ENCODE measurements at places on chromosomes 7 and 10.
A peak's percentile ranks its signal among the peaks of the same experiment; 100 is the strongest.

- no peak for DNase-seq
Observed at GRCh38 chr7:130420943-130421578, 19.8 kb downstream of the CEP41 start.

- DNase-seq: no peak
Observed at GRCh38 chr10:119319161-119319919, 112.0 kb downstream of the GRK5 start.

DNA sequence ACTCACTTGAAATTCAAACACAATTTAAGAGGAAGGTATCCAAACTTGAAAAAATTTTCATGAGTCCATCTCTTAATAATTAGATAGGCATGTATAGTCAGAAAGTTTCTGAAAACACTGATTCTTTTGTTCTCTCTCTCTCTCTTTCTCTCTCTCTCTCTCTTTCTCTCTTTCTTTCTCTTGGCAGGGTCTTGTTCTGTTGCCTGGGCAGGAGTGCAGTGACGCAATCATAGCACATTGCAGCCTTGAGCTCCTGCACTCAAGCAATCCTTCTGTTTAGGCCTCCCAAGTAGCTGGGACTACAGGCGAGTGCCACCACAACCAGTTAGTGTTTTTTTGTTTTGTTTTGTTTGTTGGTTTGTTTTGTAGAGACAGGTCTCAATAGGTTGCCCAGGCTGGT is 59.3 kb downstream of the PRTFDC1 start:
- no peak for DNase-seq

- DNase-seq: peak; percentile 30
Observed at GRCh38 chr10:90787393-90788198, 70.2 kb downstream of the HTR7 start.

- no peak for DNase-seq
Observed at GRCh38 chr7:129845972-129846327, 106.8 kb downstream of the UBE2H start.

DNA sequence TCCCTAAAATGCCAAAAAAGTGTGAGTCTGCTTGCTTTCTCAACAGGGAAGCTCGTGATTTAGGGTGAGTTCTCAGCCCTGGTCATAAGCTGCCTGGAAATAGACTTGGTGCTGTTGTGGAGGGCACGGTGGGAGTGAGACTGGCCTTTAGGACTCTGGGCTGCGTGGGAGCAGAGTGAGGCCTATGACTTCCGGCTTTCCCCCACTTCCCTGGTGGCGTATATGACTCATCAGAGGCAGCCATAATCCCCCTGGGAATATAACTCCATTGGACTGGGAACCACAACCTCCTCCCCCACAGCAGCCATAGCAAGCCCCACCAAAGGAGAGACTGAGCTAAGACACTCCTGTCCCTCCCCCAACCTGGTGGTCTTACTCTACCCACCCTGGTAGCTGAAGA is 95.0 kb downstream of the PON1 start:
- DNase-seq: no peak

DNA sequence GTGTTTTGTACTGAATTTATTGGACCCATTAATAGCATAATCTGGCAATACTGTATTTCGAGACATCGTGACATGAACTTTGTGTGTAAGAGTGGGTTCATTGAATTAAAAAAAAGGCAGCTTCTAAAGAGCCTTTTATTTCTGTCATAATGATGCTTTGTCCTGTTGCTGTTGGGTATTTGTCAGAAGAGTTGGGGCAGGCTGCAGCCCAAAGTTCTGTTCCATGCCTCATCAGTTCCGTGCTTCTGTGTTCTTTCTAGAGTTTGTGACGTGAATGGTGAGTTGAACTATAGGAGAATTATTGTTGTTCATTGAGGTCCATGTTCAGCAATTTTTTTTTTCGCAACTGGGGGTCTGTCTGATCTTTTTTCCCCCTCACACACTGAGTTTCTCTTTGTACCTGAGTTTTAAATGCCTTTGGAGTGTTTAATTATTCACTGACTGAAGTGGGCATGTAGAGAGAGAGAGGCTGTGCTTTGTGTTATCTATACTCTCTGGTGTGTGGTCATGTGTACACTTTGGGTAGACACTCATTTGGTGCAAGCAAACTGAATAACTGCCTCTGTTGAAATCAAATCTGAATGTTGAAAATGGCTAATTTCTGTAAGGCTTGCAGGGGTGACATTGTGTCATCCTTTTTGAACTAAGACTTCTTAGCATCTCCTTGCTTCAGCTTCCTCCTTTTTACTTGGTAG is 69.8 kb downstream of the ADD3 start:
- DNase-seq: no peak

GRCh38 chr7:95630702-95631458 is 34.6 kb upstream of the PDK4 start:
- DNase-seq: no peak

DNA sequence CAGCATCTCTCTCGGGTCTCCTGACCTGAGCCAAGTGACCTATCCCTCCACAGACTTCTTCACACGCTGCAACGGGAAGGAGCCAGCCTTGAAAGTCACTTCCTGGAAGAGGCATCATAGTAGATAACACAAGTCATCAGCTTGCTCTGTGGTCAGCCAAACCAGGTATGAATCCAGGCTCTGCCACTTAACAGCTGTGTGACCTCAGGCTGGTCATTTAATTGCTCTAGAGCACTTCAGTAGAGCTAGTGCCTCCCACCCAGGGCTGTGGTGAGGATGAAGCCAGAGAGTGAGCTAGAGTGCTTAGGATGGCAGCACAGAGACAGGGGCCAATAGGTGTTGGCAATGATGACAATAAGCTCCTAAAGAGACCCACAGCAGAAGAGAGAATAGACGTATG is 247.7 kb upstream of the ZMIZ1 start:
- DNase-seq: no peak

GRCh38 chr7:127754457-127754856 is 102.5 kb downstream of the SND1 start:
- no peak for DNase-seq

DNA sequence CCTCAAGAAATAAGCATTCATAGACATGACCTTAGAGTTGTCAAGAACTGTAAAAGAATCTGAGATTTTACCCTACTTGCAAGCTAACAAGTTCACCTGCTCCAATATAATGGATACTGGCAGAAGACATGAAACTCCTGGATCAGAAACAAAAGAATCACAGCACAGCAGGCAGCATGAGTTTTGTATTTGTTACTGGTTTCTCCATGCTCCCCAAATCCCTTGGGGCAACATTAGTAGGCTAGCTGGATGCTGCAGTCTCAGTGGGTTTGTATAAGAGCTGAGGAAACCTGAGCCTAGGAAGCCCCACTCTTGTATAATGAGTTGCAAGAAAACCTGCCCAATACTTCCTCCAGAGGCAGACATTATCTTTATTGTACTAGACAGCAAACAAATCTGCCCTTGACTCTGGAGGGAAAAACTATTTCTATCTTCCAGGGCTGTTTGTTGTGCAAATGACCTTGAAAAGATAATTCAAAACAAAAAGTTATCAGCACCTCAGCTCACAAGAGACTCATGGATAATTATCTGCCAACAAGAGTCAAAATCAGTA is 64.8 kb downstream of the ABLIM1 start:
- DNase-seq: no peak

DNA sequence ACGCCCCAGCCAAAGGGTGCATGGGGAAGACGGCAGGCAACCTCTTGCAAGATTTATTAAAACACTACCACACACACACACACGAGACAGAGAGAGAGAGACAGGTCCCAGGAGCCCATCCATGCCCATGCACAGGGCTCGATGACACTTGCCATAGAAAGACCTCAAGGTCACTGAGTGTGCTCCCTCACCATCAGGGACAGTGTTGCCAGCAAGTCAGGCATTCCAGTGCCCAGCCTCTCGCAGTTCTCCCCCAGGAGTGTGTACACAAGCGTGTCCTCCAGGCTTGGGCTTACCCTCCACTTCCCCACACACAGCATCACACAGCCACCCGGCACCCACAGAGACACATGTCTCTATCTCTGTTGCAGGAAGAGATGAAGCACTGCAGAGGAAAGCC is 46.8 kb upstream of the SLF2 start:
- DNase-seq: no peak

DNA sequence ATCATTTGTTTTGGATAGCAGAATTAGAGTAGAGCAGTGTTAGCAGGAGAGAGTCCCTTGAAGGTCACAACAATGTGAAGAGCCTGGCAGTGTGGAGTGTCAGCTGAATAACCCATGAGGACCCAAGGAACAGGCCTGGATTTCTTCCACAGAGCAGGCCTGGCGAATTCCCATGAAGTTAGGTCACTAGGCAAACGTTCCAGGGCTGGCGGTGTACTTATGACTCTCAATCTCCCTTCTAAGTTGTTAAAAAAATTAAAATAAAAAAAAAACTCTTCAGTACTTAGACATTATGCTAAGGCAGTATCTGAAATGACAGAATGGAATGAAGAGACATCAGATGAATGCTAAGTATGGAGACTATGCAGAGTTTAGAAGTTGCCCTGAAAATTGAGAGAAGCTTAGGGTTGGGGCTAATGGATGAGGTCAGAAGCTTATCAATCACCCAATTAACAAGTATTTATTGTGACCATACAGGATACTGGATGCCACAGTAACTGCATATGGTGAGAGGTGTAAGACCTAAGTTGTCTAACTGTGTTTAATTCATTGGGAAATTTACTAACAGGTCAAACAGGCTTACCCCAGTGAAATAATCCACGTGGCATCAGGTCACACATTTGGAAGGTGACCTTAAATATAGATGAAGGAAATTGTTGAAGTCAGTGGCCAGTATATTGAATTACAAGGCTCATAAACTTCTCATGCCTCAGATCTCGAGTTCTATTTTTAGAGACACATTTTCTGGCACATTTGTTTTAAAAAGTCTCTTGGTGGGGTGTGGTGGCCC is 126.2 kb upstream of the NRP1 start:
- DNase-seq: no peak

DNA sequence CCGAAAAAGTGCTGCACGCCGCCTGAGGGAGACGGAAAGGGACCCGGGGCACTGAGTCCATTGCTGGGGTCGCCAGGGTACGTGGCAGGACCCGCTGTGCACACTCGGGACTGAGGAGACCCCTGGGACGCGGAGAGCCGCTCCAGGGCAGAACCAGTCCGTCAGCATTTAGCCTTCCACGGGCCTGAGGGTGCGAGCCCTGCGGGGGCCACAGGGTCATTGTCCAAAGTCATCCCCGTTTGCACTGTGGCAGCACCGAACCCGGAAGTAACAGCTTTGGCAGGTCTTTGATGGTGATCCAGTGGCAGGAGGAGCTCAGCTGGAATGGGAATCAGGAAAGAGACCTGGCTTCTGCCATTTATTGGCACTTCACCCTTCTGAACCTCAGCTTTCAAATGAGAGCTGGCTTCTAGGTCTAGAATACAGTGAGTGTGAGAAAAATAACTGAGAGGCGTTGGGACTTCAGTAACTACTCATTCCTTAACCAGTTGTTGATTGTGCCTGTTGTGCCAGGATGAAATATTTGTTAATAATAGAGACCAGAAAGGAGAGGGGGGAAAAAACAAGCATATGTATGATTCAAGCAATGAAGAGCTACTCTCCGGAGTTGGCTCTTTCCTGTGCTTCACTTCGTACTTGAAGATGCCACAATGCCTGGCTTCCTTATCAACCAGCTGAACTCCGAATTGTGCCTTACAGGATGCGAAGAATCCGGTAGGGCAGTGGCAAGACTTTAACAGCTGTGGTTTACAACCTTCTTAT is 811 bp upstream of the ARHGAP12 start:
- DNase-seq: peak; percentile 9

DNA sequence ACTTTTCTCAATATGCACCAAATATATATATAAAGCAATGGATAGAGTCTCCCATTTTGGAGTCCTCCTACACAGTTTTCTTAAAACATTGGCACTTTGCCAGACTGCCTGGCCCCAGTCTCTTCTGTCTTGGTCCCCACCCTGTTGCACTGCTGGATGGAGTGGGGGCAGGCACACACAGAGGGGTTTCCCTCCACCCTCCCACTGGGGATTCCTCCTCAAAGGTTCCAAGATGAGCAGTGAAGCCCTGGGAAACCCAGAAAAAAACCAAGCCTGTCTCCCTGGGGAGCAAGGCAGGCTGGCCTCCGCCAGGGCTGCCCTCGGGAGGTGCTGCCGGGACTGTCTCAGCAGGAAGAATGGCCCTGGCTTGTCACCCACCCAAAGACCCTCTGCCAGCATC is 68.0 kb downstream of the SH3PXD2A start:
- no peak for DNase-seq

DNA sequence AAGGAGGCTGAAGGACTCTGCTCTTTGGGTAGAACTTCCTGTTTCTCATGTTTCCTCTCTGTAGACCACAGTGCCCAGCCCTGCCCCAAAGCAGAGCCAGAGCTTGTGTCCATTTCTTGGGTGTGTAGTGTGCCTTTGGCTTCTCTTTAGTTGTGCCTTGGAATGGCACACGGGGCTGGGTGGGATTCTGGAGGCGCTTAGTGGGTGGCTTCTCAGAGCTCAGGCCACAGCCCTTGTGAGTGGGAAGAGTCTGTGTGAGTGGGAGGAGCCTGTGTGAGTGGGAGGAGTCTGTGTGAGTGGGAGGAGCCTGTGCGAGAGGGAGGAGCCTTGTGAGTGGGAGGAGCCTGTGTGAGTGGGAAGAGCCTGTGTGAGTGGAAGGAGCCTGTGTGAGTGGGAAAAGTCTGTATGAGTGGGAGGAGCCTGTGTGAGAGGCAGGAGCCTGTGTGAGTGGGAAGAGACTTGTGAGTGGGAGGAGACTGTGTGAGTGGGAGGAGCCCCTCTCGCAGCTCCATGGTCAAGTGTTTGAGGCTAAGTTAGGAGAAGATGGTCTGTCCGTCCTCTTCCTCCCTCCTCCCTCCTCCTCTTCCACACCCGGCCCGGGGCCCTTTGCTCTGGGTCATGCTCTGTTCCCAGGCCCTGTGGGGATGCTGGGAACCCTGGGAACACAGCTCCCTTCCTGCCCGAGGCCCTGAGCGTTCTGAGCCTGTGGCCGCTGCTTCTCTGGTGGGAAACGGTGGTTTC is 153.0 kb downstream of the GRK5 start:
- no peak for DNase-seq

GRCh38 chr7:41148521-41148951 is 554.4 kb downstream of the INHBA start:
- DNase-seq: no peak

DNA sequence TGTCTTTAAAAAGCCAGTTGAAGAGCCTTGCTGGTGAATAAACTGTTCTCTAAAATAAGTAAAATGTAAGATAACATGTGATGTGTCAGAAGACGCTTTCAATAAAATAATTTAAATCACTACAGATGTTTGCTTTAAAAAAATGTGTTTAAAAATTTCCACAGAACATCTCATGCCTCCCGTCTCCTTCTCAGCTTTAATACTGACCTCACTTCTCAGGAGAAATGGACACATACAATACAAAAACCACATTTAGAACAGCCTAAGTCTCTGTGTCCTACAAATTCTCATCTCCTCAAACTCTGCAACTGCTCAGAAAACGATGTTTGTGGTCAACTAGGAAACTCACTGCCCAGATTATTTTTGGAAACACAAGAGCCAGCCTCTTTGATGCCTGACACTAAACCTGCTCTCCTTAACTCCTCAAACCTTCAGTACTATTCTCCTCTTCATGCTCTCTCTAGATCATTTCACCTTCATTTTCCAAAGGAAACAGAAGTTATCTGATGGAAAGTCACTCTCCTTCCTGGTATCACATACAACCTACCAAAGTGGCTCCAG is 120.3 kb downstream of the ZNF438 start:
- DNase-seq: no peak

Measured in CD4-positive, alpha-beta T cell treated with Interleukin-4 for 4 hours (primary cell).